ENCODE measurements at places on chromosomes 12 and 14. TPM values are rescaled to one million over a fixed set of nuclear protein-coding genes. Genes with fewer than 3 reads are reported as not detected.

ENDOU gene
- total RNA-seq, result not detected

SYCP3 gene
- total RNA-seq, result 0.67 TPM

GOLGA3 gene
- total RNA-seq, result 93.4 TPM

WSCD2 gene
- not detected for total RNA-seq

PPFIA2 gene
- not detected for total RNA-seq

DNAJC22 gene
- total RNA-seq, result 0.29 TPM

AICDA gene
- total RNA-seq, result not detected

TAS2R14 gene
- 2.3 TPM for total RNA-seq

MIP gene
- total RNA-seq, result 0.29 TPM

INHBC gene
- not detected for total RNA-seq

CHGA gene
- not detected for total RNA-seq

TSPAN19 gene
- total RNA-seq, result not detected

KLRC3 gene
- total RNA-seq, result not detected

KRT82 gene
- total RNA-seq, result not detected
